ENCODE measurements at places on chromosomes 4 and X. TPM values are rescaled to one million over a fixed set of nuclear protein-coding genes. Genes with fewer than 3 reads are reported as not detected.
A peak's percentile ranks its signal among the peaks of the same experiment; 100 is the strongest.

DNA sequence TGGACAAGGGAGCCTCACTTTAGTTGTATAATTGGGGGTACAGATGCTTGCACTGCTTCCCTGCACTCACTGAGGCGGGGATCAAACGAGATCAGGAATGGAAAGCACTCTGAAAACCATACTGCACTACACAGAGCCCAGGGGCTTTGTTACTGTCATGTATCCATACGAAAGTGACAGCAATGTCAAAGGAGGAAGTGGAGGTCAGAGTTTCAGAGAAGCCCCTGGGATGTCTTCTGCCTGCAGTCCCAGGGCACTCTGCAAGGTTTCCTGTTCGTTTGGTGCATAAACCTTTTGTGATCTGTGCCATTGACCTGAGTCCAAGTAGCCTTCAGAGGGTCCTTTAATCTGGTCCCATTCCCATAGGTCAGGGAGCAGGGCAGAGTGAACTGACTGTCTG is 31.2 kb downstream of the RNF175 start:
- DNase-seq: no peak

DNA sequence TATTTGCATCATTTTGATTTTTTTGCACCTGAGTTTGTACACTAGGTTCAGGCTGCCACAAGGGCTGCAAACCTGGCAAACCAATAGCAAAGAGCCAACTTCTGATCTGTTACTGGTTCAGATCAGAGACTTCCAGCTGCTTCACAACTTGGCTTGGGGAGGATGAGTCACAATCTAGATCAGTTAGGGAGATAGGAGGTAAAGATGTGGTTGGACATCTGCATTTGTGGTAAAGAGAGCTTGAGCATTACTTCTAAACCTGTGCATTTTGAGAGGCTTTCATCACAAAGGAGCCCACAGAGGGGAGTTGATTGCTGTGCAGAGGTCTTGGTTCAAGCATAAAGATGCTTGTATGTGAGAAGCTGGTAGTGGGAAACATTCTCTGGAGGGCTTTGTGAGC is 34.5 kb downstream of the LINC00632 start:
- DNase-seq: no peak

DNA sequence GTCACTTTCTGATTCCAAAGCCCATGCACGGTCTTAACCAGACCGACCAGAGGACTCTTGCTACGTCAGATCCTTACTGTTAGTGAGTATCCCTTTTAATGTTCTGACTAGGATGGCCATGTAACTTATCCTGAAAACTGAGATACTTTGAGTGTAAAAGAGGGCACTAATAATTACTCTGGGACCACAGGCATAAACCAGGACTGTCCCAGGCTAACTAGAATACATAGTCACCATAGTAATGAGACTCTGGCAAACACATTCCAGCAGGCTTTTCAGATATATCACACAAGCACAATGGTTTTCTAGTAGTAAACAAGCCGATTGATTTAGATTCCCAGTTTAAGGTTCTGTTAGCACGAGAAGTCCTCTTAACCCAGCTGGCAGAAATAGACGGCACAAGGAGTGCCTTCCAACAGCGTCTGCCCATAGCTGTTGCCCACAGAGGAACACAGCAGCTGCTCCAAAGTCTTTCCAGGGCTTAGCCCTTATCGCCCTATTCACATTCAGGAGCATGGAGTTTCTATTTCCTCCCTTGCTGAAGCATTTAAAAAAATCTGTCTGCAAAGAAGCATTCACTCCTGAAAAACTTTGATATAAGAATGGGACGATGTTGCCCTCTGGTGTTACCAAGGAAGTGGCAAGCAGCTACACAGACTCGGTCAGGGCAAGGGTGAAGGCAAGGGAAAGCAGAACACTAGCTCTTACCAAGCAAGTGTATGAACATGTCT is 92.4 kb downstream of the CXCL13 start:
- peak; percentile 27 for DNase-seq

- DNase-seq: no peak
These were observed 223.5 kb upstream of the IGFBP7 start for GRCh38 chr4:57333684-57334083.

DNA sequence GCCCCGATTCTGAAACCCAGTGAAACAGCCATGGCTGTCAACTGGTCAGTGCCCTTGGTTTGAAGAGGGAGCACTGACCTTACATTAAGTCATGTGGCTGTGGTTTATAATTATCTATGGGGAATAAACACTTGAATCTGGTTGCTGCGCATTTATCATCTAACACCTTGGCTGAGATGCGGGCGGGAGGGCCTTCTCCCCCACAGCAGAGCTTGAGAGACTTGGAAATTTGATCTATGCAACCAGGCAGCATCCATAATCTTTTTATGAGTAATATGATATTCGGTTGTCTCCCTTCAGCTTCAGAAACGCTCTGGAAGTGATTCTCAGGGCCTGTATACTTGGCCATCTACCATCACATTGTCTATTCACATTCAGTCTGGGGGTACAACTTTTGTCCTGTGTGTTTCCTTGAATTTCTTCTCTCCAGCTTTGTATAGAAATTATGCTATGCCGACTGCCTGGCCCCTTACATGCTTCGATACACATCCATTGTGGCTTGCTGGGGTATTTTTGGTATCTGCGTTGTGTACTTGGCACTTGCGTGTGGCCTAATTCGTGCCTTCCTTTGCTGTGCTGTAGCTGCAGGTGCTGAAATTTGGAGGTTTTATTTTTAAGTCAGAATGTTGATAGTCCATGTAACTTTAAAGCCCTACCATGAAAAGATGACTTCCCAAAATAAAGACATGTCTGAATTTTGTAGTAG is 321.6 kb downstream of the ARHGAP10 start:
- no peak for DNase-seq

DNA sequence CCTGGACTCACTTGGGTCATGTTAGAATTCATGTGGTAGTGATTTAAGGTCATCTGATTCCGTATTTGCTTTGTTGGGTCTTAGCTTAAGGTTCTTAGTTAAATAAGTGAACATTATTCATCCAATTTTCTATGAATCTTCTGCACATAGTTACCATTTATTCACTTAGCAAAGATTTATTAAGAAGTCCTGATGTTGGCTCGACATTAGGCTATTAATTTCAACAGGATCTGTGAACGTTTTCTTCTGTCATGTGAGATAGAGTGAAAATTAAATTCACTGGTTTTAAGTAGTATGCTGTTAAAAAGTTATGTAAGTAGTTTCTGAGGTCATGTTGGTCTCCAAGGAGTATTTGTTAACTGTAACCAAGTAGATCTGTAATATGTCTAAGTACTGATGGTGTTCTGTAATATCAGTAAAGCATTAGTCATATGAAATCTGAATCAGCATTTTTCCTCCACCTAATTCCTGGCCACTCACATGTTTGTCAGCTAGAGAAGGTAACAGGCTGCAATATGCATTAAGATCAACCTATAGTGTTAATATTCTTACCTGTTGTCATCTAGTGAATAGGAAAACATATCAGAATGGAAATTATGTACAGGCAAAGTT is 155.6 kb downstream of the PCDH7 start:
- no peak for DNase-seq

- DNase-seq: no peak
These were observed 14.1 kb downstream of the PDS5A start for GRCh38 chr4:39963656-39964055.

DNA sequence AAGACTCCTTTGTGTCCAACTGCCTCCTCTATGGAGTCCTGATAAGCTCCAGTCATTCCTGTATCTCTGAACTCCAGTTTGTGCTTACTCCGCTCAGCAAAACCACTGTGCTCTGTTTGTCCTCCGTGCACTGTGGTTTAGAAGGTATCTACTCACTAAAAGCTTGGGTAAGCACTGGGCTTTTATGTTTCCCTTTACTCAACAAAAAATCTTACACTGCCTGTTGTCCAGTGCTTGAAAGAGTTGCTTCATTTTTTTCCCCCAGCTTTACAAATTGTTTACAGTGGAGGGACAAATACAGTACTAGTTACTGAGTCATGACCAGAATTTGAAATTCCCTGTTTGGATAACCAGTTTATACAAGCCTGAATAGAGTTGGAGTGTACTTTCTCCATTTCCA is 545.3 kb upstream of the FAT1 start:
- DNase-seq: no peak

GRCh38 chrX:74431797-74432196 is 10.5 kb downstream of the SLC16A2 start:
- no peak for DNase-seq

GRCh38 chrX:132144061-132144460 is 16.2 kb upstream of the FRMD7 start:
- no peak for DNase-seq

DNA sequence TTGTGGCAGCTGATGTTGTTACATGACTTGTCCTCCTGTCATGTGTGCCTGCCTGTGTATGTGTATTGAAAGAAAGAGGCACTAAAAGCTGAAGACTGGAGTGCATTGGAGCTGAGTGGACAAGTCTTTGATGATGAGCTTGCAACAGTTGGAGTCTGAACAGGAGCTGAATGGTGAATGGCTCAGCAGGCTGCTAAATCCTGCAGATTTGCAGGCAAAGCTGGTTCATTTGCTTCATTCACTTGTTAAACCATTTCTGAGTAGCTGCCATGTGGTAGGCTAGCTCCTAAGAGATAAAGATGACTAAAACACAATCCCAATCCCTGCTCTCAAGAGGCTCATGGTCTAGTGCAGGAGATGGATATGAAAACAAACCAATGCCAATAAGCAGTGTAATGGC is 217.3 kb downstream of the CHRDL1 start:
- DNase-seq: no peak

- DNase-seq: no peak
These were observed 60.1 kb downstream of the TSC22D3 start for GRCh38 chrX:107715331-107716117.

DNA sequence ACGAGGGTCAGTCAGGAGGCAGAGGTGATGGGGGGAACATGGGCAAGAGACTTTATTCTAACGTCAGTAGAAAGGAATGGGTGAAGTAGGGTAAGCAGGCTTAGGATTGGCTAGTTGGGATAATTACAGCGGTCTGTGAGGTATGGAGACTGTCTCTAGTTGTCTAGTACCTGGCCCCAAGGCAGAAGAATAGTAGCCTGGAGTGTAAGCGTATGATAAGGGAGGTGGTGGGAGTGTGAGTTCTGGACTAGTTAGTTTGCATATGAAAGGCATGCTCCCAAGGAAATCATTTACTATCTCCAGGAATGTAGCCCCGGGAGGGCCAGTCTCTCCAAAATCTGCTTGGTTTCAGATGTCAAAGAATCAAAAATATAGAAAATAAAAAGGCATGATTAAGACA is 219.6 kb upstream of the ANXA3 start:
- DNase-seq: no peak

DNA sequence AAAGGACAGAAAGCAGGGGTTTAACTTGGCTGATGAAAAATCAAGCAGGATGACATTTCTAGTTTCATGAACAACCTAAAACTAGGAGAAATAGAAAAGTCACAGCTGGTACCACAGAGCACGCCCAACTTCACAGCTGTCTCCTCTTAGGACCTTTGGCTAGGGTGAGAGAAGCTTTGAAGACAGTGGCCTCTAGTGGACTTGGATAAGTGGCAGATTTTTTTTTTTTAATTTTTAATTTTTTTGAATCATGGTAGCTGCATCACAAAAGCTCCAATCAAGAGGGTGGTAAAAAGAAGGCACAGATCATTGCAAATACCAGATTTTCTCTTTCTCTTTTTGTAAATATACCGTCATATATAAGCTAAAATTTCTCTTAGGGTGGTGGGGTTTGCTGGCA is 20.2 kb upstream of the MAP3K15 start:
- DNase-seq: no peak

- no peak for DNase-seq
These were observed 318.1 kb upstream of the CASK start for GRCh38 chrX:42241421-42241820.

DNA sequence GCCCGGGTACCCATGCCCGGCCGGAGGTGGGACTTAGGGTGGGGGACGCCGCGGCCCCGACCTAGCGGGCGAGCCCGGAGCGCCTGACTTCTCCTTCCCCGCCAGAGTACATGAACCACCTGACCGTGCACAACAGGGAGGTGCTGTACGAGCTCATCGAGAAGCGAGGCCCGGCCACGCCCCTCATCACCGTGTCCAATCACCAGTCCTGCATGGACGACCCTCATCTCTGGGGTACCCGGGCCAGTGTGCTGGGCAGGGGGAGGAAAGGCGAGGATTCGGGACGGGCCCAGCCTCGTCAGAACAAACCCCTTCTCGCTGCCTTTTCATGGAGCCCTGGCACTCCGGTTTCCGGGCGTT is 622 bp downstream of the TAFAZZIN start:
- DNase-seq: no peak

DNA sequence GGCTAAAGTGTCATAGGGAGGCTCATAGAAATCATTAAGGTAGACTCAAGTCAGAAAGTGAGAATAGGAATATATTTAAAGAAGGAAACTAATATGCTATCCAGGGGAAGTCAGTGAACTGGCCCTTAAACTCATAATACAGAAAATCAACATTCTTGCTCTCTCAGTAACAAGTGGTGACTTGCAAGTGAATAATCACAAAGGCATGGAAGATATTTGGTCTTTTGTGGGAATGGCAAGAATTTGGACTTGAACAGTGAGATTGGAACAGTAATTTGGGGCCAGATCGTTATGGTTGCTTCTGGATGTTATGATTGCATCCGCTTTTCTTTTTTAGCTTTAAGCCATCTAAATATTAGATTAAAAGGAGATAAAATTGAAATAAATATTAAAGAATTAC is 103.8 kb downstream of the TBC1D19 start:
- DNase-seq: no peak

Gene FTSJ1
- total RNA-seq: 43.1 TPM

Gene RIPPLY1
- not detected for total RNA-seq

Gene PAGE2B
- total RNA-seq: not detected

Gene VSIG1
- not detected for total RNA-seq

Gene RS1
- total RNA-seq: not detected

Gene IL2RG
- total RNA-seq: 0.28 TPM

Data from Panc1 (cell line).